ENCODE measurements at places on chromosomes 5 and 9.

GRCh38 chr5:58462623-58463230, 2.8 kb upstream of the PLK2 start:
- no peak for DNase-seq

DNA sequence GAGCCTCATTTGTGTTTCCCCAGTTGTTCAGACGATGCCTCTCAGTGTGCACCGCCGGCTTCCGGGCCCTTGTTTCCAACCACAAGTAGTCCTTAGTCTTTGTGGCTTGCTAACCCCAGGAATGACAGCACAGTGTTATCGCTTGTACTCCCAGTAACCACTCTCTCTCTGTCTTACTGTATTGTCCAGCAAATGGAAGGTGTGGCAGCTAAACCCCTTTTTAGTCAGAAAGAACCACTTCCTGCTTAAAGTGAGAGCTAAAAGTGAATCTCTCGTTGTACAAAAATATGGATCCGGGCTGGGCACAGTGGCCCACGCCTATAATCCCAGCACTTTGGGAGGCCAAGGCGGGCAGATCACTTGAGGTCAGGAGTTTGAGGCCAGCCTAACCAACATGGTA, 61.3 kb downstream of the ENC1 start:
- DNase-seq = no peak

DNA sequence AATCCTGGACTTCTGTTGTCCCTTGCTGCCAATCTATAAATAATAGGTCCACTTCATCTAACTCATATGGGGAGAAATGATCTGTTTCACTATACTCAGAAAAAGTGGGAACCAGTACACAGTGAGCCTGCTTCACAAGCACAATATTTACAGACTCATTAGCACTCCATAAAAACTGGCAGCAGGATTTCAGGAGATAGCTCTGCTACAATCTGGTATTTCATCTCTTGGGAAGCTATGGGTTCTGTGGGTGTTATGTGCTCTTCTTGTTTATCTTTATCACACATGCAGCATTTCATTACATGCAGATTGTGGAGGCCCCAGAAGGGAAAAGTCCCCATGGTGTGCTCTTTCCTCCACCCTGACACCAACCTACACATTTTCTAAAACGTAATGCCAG, 33.2 kb downstream of the UGT3A2 start:
- DNase-seq = no peak

- no peak for DNase-seq
These were observed 4.3 kb upstream of the TIFAB start for GRCh38 chr5:135456238-135457099.

GRCh38 chr9:26682041-26682440, 210.6 kb downstream of the CAAP1 start:
- DNase-seq = no peak

- DNase-seq = no peak
These were observed 158.8 kb downstream of the CRB2 start for GRCh38 chr9:123514766-123515165.

DNA sequence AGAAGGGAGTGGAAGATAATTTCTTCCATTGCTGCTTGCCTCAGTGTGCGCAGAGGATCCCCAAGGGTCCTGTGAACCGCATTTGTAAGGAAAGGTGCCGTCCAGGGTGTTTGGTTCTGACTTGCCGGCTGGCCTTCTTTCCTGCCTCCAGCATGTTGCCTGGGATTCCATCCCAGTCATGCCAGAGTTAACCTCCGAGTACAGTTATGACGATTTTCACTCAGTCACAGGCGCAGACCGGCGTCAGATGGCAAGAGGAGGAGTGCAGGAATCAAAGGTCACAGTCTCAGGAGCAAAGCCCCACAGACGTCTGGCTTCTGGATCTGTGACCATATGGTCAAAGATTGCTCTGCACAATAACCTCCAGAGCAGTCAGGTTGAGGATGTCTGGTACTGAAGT, 5.9 kb upstream of the GADD45G start:
- no peak for DNase-seq

- DNase-seq = no peak
These were observed 31.6 kb downstream of the DTWD2 start for GRCh38 chr5:118956727-118957126.

DNA sequence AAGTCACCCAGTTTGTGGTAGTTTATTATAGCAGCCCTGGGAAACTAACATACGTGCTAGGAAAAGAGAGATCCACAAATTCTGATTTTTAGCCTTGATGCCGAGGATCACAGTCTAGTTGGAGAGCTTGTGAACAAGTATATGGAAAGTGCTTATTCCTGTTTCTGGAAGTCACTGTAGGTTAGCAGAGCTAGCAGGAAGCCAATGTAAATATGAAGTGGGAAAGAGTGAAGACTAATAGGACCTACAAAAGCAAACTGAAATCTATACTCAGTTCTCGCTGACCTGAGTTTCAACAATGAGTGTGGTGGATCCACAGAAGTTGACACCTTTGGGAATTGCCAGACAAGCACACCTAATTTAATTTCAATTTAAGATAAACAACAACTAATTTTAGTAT, 254.9 kb downstream of the PLK2 start:
- no peak for DNase-seq

DNA sequence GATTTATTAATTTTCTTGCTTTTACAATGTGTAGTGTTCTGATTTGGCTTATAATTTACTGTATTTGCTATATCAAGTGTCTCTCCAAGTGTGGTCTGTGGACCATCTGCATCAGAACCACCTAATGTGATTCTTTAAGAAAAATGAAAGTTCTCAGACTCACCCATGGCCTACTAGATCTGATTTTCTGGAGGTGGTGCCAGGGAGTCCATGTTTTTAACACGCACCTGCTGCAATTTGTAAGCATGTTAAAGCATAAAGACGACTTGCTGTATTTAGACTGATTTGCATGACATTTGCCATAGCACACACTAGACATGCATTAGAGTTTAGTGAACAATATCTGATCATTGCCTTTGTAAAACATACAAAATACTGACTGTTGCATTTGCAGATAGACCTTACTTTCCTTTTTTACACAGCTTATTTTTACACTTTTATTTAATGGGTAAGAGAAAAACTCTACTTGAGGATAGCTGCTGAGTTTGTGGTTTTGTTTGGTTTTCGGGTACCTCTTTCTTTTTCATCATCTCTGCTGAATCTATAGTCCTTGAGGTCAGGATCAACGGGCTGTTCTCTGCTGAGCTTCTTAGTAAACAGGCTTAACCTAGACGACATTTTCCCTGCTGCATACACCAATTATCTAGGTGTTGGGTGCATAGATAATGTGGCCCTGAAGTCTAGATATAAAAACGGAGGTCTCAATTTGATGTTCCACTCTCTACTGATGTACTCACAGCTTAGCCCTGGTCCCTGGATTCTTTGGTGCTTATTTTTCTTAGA, 138.0 kb upstream of the ZNF366 start:
- DNase-seq = no peak

DNA sequence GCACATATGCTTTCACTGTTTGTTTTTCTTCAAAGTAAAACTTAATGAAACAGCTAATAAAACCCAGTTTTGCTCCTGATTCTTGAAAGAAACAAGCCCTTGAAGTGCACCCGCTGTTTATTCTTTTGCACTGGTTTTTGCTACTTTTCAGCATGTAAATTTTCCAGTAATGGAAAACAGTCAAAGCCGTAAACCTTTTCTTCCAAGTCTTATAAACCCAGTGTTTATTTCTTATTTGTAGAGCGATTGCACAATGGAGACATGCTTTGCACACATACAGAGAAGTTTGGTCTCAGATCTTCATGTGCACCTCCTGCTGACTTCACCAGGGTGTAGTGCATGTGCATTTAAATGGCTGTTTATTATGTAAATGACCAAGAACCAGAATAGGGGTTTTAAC, 51.8 kb downstream of the ATG10 start:
- DNase-seq = no peak

DNA sequence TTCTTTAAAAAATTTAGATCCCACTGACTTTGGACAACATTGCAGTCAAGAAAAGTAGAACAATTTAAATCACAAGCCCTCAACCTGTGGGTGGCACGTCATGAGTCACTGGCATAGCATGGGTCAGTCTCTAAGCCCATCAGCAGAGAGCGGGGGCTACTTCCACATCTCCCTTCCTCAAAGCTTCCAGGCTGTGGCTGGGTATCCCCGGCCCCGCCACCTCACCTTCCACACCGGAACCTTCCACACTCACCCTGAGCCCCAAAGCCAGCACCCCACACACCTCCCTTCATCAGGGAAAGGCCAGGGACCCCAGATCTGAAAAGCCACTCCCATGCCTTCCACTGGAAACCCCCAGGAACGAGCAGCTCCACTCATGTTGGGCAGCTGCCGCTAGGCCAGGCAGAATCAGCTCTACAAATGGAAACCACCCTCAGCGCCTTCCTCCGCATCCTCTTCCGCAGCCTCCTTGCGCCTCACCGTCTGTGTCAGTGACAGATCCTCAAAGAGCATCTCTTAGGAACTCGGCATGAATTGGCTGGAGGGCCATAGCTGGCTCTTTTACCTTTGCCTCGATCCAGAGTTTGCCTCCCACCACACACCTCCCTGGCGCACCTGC, 156.5 kb downstream of the ERCC6L2 start:
- no peak for DNase-seq

DNA sequence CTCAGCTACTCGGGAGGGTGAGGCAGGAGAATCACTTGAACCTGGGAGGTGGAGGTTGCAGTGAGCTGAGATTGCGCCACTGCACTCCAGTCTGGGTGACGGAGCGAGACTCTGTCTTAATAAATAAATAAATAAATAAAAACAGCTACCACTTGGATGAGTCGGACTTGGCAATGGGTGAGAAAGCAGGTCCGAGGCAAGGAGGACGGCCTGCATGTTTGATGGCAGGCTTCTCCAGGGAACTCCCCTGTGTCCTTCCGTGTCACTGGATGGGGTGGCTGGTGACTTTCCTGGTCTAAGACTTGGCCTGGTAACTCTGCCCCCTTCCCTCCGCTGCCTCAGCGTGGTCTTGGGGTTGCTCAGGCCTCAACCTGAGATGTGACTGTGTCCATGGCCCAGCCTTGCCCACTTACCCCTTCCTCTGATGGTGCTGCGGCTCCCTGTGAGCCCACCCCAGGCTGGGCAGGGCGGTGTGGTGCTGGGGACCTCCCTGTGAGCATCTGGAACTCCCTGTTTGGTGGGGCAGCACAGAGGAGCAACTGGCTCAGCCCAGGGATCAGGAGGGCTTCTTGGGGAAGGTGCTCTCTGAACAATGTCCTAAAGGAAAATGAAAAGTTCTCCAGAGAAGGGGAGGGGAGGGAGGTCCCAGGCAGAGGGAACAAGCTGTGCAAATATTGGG, 62.5 kb upstream of the PSD2 start:
- no peak for DNase-seq

GRCh38 chr5:23332650-23333251, 174.7 kb upstream of the PRDM9 start:
- no peak for DNase-seq

- DNase-seq = no peak
These were observed 14.9 kb upstream of the TMEM38B start for GRCh38 chr9:105679257-105680022.

DNA sequence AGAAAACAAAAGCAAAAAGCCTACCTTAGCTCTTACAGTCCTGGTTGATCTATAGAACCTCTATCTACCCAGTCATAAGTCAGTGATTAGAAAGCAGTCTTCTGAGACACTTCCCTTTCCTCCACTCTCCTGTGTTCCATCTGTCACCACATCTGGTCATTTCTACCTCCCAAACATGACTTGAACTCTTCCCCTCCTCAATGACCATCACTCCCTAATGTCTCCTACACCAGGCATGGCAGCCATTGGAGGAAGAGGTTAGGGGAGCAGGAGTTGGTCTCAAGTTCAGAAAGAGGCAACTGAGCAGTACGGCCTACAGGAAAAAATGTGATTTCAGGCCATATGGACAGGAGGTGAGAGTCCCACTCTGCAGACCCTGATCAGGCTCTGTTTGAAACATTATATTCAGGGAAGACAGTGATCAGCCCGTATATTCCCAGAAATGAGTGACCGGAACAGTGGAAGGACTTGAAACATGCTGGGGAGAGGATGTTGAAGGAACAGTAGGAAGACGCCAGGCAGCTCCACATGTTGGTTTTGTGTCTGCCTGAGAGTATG, 12.0 kb downstream of the ABLIM3 start:
- no peak for DNase-seq

DNA sequence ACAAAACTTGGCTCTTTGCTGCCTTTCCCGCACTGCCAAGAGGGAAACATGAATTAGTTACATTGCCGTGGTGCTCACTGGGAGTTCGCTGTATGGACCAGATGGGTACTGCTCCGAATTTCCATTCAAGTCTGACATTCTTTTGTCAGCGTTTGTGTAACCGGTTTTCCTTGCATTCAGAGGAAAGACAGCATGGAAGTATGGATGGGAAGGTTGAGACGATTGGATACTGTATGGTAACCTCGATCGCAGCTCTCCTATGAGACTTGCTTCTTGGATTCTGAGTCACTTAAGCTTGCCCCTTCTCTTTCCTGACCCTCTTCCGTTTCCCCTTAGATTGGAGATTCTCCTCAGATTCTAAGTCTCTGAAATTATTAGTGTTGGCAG, 625 bp upstream of the UBLCP1 start:
- DNase-seq = no peak

DNA sequence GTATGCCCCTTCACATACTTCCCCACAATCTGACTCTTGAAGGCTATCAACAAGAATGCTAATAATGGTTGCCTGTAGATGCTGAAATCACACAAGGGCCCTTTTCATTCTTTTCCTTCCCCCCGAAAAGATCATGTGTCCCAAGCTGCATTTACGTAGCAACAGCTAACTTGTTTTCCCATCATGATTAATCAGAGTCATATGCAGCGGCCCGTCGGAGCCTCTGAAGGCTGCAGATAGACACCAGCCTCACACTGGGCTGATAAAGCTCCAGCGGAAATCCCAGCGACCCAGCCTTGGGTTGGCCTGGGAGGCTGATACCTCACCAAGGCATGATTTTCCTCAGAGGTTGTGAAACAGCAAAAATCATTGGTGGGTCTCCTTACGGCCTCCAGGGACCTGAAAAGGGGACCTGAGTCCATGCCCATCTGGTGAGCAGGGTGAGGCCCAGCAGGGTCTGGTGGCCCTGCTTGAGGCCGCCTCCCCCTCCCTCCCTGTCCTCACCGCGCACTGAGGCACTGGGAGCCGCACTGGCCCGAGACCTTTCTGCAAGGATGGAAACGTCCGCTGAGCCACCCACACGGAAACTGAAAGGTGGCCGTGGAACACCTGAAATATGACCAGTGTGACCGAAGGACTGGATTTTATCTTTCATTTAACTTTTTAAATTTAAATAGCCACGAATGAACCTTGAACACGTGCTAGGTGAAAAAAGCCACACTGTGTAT, 114.2 kb upstream of the PHYKPL start:
- no peak for DNase-seq

GRCh38 chr5:154446195-154447088, 645 bp downstream of the SAP30L start:
- DNase-seq = peak; percentile 78

DNA sequence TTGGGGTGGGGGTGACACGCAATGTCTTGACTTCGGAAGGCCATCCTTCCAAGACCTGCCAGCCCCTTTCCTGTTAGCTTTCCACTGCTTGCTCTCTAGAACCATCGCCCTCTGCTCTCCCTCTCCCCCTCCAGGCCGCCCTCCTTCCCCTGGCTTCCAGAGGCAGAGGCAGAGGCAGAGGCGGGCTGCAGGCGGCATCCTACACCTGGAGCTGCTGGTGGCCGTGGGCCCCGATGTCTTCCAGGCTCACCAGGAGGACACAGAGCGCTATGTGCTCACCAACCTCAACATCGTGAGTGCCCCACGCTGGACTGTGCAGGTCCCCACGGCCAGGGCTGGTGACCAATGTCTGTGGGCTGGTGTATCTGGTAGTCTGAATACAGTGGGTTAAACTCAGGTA, 2.0 kb downstream of the ADAMTS13 start:
- DNase-seq = no peak

Data from ecto neural progenitor cell (in vitro differentiated cells).